Type B pancreatic cell (in vitro differentiated cells): ENCODE measurements at places on chromosomes 5 and 9. TPM values are rescaled to one million over a fixed set of nuclear protein-coding genes. Genes with fewer than 3 reads are reported as not detected.

GRCh38 chr9:83219154-83219923, 156.4 kb upstream of the RASEF start:
- peak; percentile 81 for DNase-seq

- DNase-seq = no peak
Observed at GRCh38 chr5:142432369-142432863, 107.6 kb upstream of the SPRY4 start.

DNA sequence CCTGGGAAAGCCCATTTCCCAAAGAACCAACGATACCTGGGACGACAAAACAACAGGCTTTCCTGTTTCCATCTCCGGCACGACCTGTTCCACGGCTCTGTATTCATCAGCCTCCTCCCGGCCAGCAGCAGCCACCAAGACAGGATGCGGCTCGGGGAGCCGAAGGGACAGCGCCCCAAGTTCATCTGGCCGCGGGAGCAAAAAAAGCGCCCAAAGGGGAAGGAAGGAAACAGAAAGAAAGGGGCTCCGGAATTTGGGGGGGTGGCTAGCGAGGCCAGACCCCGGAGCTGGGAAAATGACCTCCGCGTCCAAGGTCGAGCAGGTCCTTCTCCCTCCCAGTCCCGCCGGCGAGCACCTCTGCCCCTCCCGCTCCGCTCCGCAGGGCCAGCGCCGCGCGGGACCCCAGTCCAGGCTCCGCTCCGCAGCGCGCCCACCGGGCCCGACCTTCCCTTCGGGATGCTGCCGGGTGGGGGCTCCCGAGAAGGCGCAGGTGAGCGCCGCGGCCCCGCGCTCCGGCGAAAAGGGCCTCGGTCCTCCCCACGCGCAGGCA, 608 bp downstream of the ELOVL7 start:
- no peak for DNase-seq

DNA sequence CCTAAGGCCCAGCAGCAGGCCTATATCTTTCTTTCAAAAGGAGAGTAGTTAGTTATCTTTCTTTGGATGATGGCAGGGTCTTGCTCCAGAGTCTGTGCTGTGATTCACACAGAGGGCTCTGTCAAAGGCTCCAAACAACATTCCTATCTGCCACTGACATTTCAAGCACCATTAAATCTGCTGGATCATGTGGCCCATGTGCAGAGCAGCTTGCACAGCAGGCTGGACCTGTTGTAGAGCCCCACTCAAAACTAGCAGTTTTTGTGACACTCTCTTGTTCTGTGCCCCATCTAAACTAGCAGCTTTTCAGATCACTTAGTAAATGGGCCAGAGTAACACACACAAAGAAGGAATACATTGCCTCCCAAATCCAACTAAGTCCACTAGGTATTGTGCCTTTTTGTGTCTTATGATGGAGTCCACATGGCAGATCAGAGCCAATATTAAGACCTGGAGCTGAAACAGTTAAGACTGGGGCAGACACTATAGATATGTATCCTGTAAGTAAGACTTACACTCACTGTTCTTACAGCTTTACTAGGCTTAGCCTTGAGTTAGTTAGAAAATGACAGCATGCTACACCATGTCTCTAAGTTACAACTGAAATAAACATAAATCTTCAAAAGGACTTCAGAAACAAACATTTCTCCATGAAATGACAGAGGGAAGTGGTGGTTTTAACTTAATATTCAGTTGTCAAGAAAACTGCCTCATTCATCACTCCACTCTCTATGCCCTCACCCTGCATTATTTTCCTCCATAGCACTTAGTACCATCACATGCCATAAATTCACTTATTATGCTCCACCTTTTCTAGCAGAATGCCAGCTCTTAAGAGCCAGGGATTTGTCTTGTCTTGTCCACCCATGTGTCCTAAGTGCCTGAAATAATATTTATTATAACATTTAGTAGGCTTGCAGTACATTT, 400.9 kb downstream of the RAB3C start:
- no peak for DNase-seq

- no peak for DNase-seq
Observed at GRCh38 chr5:100004969-100005368, 530.2 kb upstream of the FAM174A start.

- DNase-seq = no peak
Observed at GRCh38 chr9:99725852-99726251, 95.8 kb upstream of the NR4A3 start.

DNA sequence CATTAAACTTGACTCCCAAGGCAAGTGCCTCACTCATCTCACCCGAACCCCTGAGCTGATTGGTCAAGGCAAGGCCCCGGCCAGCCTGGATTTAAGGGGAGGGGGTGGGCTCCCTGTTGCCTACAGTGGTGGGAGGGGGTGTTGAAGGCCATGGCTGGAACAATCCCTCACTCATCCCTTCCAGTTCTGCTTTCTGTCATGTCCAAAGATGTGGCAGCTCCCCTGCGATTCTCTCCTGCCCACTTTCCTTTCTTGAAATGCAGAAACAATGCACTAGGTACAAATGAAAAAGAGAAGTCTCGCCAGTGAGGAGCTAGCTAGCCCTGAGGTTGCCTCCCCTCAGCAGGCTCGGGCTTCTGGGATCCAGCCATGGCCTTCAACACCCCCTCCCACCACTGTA, 240.9 kb downstream of the SYK start:
- no peak for DNase-seq

- no peak for DNase-seq
Observed at GRCh38 chr9:108423433-108423832, 432.4 kb downstream of the ACTL7B start.

- DNase-seq = no peak
Observed at GRCh38 chr5:172493002-172493401, 38.7 kb upstream of the SH3PXD2B start.

- no peak for DNase-seq
Observed at GRCh38 chr9:28073270-28073669, 500.0 kb upstream of the C9orf72 start.

- no peak for DNase-seq
Observed at GRCh38 chr5:31982621-31983020, 191.5 kb downstream of the GOLPH3 start.

DNA sequence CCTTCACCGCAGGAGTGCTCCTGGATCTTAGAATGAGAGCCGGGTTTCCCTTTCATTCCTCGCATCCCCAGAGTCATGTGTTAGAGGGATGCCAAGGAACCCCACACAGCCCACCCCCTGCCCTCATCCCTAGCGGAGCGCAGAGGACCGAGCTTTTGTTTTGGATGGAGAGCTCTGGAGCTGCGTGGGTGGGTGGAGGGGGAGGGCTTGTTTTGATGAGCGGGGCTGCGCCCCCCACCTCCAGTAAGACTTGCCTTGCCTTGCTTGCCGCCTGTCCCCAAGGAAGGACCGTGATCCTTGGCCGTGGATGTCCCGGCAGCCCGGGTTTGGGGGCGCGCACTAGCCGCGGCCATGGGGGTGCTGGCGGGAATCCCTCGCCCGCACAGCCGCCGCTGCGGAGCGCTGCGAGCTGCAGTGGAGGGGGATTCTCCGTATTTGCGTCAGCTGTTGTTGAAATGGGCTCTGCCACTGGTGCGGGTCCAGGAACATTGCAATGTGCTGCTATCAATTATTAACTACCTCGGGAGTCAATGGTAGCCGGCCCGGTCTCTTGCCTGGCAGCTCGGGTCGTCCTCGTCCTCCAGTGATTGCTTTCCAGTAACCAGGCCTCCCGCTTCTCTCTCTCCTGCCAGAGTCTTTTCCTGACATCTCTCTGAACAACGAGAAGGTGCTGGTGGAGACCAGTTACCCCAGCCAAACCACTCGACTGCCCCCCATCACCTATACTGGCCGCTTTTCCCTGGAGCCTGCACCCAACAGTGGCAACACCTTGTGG, 1.0 kb downstream of the EGR1 start:
- DNase-seq = no peak

DNA sequence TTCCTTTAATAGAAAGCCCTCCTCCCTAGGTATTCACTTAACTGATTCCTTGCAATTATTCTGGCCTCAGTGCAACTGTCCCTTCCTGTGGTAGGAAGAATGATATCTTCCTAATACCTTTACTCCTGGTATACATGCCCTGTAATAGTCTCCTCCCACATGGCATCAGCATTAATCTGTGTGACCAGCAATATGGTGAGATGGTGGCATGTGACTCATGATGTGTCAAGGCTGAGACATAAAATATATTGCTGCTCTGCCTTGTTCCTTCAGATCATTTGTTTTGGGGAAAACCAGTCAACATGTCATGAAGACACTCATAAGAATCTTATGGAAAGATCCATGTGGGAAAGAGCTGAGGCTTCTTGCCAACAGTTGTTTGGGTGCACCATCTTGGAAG, 149.1 kb upstream of the TRPM3 start:
- DNase-seq = no peak

GRCh38 chr5:124134941-124135340, 611.5 kb downstream of the ZNF608 start:
- DNase-seq = no peak

- no peak for DNase-seq
Observed at GRCh38 chr9:95286151-95286550, 31.4 kb downstream of the FANCC start.

GRCh38 chr5:18050776-18051175, 416.5 kb downstream of the TAF11L14 start:
- no peak for DNase-seq

PCYOX1L gene
- total RNA-seq = 8.2 and 18.5 TPM in 2 replicates

MVB12B gene
- 11.4 and 26.1 TPM in 2 replicates for total RNA-seq

PCDHAC1 gene
- total RNA-seq = 6.7 and 9.2 TPM in 2 replicates

KCNMB1 gene
- 0.12 and 0.34 TPM in 2 replicates for total RNA-seq

CENPP gene
- total RNA-seq = 4.0 and 7.6 TPM in 2 replicates

LMAN2 gene
- total RNA-seq = 102 and 129 TPM in 2 replicates

OR1J2 gene
- total RNA-seq = not detected in 2 replicates
